ENCODE measurements at places on chromosomes 1 and 21. TPM values are rescaled to one million over a fixed set of nuclear protein-coding genes. Genes with fewer than 3 reads are reported as not detected.

RAB25 gene
- total RNA-seq: not detected

SPRR4 gene
- not detected for total RNA-seq

F13B gene
- total RNA-seq: not detected

SLAMF1 gene
- not detected for total RNA-seq

KRTAP19-3 gene
- total RNA-seq: not detected

PCSK9 gene
- 1.5 TPM for total RNA-seq

RIPK4 gene
- total RNA-seq: 0.11 TPM

HORMAD1 gene
- total RNA-seq: 2.7 TPM
